Effector memory CD8-positive, alpha-beta T cell (primary cell): ENCODE measurements at places on chromosomes 11 and 22.

DNA sequence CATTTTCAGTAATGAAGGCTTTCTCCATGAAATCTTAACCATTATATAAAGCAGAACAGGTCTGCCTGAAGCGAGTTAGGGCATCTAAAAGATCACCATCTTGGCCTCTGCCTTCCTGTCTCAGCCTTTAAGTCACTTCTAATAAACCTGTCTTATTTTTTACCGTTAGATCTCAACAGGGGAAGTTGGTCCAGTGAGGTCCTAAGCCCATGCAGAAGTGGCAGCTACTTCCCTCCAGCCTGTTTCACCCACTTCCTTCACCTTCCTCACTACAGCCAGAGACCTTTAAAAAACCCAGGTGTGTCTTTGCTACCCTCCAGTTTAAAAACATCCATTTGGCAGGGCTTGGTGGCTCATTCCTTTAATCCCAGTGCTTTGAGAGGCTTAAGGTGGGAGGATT lies 14.1 kb upstream of the LIPT2 start:
- DNase-seq = no peak

- DNase-seq = no peak
These were observed 32.2 kb downstream of the PARVG start for GRCh38 chr22:44212936-44213335.

DNA sequence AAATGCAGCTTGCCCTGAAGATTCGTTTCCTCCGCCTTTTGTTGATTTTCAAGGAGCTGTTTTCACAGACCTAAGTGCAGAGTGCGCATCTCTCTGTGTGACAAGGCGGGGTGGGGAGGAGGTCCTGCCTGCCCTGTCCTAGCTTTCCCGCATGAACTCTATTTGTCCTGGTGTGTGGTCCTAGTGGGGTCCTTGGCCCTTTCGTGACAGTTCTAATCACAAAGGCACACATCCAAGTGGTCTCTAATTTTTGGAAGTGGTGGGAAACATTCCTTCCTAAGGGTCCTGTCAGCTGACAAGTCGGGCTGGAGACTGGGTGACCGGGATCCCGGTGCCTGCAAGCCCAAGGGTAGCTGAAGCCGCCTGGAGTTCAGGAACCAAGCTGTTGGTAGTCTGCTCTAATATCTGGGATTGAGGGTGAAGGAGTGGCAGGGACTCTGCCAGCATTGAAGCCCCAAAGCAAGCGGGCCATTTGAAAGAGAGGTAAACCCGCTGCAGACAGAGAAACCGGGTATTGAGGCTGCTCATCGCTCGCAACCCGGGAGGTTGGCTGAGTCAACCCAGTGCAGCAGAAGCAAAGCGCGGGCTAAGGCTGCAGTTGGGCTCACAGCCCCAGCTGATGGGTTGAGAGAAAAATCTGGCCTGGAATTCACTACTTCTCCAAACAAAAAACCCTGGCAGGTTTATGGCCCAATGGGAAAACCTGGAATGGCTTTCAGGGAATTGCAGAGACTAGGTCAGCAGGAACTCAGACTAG lies 28.1 kb upstream of the FBXO3 start:
- no peak for DNase-seq

DNA sequence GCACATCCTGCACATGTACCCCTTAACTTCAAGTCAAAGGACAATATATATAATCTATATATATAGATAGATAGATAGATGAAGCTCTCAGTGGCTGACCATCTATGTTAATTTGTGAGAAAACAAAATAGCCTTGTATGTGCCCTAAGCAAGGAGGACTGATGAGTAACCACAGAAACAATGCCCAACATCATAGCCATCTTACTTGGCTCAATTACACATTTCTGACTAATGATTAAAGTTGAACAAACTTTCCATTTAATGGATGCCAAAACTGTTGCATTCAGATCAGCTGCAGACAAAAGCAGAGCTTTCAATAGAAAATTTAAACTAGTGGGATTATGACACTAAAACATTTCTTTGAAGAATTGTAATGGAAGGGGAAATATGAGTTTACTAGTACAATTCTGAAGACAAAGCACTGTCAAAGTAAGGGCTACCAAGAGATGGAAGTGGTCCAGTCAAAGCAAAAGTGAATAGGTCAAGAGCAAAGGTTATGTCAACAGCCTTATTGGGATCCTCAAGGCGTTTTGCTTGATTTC lies 1188.2 kb upstream of the RAG2 start:
- no peak for DNase-seq

- no peak for DNase-seq
These were observed 1461.1 kb downstream of the BRD1 start for GRCh38 chr22:48366591-48366990.

GRCh38 chr22:17707526-17707925 lies 66.7 kb downstream of the BID start:
- DNase-seq = no peak

DNA sequence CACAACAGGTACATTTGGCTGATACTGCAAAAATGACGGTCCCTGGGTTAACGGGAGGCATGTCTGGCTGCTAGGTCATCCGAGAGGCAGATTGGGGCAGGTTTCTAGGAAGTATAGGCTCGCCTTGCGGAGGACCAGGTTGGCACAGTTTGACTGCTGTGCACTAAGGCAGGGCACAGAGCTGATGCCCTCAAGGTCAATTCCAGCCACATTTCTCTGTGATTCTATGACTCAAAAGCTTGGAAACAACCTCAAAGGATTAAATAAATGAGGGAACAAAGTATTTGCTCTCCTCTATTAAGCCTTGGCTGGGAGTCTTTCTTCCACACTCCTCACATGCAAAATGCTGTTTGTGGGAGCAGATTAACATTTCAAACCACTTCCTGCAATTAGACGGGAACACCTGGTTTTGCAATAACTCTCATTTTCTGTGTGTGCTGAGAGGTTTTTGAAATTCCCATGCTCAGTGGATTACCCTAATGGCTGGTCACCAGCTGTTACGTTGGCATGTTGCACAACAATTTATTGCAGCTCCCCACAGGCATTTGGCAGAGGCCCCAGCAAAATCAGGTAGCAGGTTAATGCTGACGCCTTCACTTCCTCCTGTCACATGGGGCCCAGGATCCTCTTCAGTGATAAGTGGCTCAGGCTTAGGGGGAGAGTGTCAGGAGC lies 61.0 kb upstream of the PLET1 start:
- no peak for DNase-seq

DNA sequence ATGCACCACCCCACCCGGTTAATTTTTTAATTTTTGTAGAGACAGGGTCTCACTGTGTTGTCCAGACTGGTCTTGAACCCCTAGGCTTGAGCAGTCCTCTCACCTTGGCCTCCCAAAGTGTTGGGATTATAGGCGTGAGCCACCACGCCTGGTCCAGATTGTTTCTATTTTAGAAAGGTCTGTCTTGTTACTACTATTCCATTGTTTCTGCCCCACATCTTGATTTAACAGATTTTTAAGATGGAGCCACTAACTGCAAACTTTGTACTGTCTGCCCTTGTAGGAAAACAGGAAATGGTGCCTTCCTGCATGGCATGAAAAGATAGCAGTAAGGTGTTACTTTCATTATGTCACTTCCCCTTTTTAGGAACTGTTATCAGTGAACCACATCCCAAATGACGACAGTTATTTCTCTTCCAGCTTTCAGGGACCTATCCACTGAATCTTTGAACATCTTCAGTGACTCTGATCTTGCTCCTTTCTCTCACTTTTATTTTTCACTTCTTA lies 23.2 kb downstream of the TAF1D start:
- no peak for DNase-seq

DNA sequence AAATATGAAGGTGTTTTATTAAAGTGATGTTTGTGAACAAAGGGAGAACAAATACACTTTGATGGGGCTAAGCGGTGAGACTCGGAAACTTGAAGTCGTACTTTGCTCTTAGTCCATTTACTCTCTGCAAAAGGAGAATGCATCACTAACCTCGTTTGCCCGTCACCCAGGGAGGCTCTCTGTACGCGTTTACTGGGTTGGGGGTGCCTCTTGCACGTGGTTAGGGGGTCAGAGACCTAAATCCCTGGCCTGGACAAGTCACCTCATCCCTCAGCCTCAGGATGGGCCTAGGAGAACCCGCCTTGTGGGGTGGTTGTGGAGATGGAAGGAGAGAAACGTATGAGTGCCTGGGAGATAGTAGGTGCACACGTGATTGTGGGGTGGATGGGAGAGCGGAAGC lies 803 bp upstream of the IFT27 start:
- DNase-seq = no peak

DNA sequence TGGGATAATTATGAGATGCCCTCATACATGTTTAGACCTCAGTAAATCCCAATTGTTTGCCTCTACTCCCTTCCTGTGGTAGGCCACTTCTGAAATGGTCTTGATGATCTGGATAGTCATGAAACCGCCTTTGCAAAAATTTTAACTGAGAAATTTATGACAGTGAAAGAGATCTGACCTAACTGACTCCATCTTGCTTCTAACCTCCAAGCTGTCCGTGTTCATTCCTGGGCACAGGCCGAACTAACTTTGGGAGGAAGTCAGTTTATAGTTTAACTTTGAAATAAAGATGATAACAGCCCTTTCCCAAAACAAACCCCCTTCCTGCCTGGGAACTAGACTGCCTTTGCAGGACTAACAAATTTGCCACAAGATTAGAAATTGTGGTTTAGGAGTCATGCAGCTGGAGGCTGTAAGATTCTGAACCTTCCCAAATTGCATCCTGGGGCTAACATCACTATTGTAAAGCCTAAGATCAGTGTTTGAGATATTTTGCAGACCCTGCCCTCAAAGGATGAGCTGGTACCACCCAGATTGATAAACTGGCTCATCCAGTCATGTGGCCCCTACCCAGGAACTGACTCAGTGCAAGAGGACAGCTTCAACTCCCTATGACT lies 19.9 kb upstream of the CTR9 start:
- DNase-seq = no peak

DNA sequence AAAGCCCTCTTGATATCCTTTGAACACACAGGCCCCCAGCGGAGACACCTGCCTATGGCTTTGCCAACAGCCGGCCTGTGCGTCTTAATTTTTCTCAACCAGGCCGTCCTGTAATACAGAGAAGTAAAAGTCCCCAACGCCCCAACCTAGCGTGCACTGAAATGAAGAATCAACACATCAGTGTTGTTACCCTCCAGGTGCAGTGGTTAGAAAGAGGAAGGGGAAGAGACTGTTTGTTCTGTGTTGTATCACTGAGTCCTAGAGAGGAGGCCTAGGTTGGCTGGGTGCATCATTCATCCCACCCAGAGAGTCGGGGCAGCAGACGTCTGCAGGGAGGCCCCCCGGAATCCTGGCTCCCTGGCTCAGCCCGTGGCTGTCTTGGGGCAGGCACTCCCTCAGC lies 25.7 kb downstream of the SGSM1 start:
- DNase-seq = no peak

GRCh38 chr11:126862664-126863243 lies 137.8 kb downstream of the KIRREL3 start:
- peak; percentile 9 for DNase-seq

GRCh38 chr11:22273781-22274180 lies 64.4 kb upstream of the SLC17A6 start:
- DNase-seq = no peak
